ENCODE measurements at places on chromosomes 5 and 9. TPM values are rescaled to one million over a fixed set of nuclear protein-coding genes. Genes with fewer than 3 reads are reported as not detected.

DNA sequence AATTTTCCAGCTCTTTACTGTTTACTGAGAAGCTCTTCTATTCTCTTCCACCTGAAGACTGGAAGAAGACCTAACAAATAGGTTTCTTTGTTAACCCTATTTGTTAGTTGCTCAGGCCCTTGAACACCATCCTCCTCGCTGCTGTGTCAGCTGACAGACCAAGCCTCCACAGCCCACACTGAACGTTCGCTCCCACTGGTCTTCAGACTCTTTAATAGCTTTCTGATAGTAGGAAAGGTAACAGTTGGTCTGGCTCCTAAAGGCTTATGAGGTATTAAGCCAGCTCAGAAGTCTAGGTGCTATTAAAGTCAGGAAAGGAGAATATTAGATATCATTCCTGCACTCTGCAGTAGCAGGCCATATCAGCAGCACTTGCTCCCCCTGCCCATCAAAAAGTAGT, 23.3 kb upstream of the F2R start:
- no peaks in the 10 kb centered on the region for H3K36me3 ChIP-seq
- no peaks in the 10 kb centered on the region for H3K27me3 ChIP-seq
- DNase-seq, result no peak
- no peak overlapping the region for H3K27ac ChIP-seq
- peaks cover 10% of the 10 kb centered on the region for H3K4me1 ChIP-seq

- no peaks in the 10 kb centered on the region for H3K36me3 ChIP-seq
- H3K4me1 ChIP-seq, result no peaks in the 10 kb centered on the region
- no peak for DNase-seq
- H3K27ac ChIP-seq, result no peak overlapping the region
These were observed 14.0 kb downstream of the IRGM start for GRCh38 chr5:150860246-150860821.

- no peaks in the 10 kb centered on the region for H3K36me3 ChIP-seq
- H3K4me1 ChIP-seq, result no peaks in the 10 kb centered on the region
- no peak for DNase-seq
- H3K27ac ChIP-seq, result no peak overlapping the region
- H3K27me3 ChIP-seq, result no peaks in the 10 kb centered on the region
These were observed 99.6 kb downstream of the LURAP1L start for GRCh38 chr9:12874395-12874794.

PCYOX1L gene
- total RNA-seq, result 13.4 TPM

- no peaks in the 10 kb centered on the region for H3K4me1 ChIP-seq
- H3K27ac ChIP-seq, result no peak overlapping the region
- no peaks in the 10 kb centered on the region for H3K27me3 ChIP-seq
- peaks cover 9% of the 10 kb centered on the region for H3K36me3 ChIP-seq
- DNase-seq, result no peak
These were observed 18.5 kb downstream of the DDX31 start for GRCh38 chr9:132651259-132651658.

KIF12 gene
- not detected for total RNA-seq

GRCh38 chr9:79151791-79152190, 420.0 kb upstream of the TLE4 start:
- no peak overlapping the region for H3K27ac ChIP-seq
- H3K27me3 ChIP-seq, result no peaks in the 10 kb centered on the region
- H3K36me3 ChIP-seq, result no peaks in the 10 kb centered on the region

DNA sequence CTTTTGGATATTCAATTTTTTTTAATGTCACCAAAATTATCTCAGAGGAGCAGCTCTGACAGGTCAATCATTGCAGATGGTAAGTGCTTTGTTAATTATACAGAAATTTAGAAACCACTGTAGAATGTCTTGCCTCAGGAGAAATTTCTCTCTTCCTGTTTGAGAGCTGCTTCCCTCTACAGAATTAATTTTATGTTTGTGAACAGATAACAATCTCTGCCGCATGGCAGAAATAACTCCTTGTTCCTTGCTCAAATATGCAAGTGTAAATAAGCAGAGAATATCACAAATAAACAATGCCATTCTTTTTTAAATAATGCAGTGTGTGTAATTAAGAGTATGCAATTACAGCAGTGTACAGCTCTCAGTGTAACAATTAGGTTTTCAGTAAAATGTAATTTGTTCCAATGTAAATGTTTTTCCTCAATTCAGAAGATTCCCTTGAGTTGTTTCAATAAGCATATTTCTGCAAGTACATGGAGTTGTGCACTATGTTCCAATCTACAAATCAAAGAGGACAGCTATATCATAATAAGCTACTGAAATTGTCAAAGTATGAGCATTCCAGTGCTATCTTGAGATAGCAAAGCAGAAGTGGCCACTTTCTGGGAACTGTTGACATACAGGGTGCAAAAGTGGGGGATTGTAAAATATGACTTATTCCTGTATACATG, 1012.8 kb downstream of the MAT2B start:
- no peak overlapping the region for H3K27ac ChIP-seq
- no peaks in the 10 kb centered on the region for H3K27me3 ChIP-seq
- H3K36me3 ChIP-seq, result no peaks in the 10 kb centered on the region
- no peak for DNase-seq
- no peaks in the 10 kb centered on the region for H3K4me1 ChIP-seq
- H3K4me3 ChIP-seq, result no peak overlapping the region

- no peaks in the 10 kb centered on the region for H3K4me1 ChIP-seq
- no peak overlapping the region for H3K4me3 ChIP-seq
- H3K27ac ChIP-seq, result no peak overlapping the region
- no peaks in the 10 kb centered on the region for H3K27me3 ChIP-seq
- DNase-seq, result no peak
These were observed 131.6 kb downstream of the CACNA1B start for GRCh38 chr9:138009016-138009802.

ZNG1F gene
- 13.0 TPM for total RNA-seq

DNA sequence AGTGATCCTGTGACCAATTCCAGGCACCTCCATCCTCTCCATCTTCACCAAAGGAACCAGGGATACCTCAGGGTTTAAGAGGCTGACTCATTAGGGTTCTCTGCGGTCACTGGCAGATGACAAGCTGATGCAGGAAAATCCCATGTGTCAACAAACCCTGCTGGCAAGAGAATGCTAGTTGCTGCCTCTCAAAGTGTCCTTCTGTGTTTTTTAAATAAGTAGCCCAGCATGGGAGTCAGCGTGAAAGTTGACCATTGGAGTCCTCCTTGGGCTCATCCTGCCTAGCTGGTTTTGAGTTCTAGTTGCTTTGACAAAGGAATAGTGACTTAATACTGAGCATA, 200.2 kb downstream of the SLIT3 start:
- DNase-seq, result no peak
- peaks cover 2% of the 10 kb centered on the region for H3K27me3 ChIP-seq
- H3K36me3 ChIP-seq, result no peaks in the 10 kb centered on the region
- no peaks in the 10 kb centered on the region for H3K4me1 ChIP-seq

Measured in GM12878 (cell line).